ENCODE measurements at places on chromosomes 2 and 18.

DNA sequence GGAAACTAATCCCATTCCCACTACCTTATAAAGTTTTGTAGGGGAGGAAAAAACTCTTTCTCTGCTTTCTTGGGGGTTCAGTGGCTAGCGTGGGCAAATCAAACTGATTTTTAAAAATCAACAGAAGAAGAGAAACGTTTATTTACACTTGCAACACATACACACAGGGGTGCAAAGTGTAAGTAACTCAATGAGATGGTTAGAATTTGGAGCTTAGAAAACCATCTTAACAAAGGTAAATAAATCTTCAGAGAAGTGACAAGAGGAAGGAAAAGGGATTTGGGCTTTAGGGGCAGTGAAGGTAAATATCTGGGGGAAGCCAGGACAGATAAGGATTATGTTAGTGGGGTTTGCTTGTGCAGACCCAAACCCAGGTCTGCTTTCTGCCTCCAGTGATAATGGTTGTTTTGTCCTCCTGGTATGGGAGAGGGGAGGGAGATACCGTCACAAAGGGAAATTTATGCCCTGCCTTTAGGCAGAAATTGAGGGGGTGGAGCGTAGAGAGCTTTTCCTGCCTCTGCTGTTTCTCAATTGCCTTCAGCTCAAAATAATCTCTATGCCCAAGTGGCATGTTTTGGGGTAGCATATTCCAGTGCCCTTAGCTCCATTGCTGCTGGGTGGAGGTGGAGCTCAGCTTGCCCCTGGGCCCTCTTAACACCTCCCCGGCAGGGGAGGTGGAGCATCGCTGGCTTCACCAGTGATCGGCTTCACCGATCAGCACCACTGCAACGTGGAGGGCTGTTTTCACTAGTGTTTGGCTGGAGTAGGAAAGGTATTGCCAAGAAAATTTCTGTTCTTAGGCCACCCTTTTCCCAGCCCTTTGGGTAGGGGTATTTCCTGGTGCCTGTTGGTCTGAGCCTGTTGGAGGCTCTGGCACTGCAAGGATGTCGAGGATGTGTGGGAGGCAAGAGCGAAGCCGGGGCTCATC, 92.2 kb downstream of the TEX51 start:
- DNase-seq: no peak

GRCh38 chr2:161571051-161571429, 53.2 kb upstream of the SLC4A10 start:
- no peak for DNase-seq

DNA sequence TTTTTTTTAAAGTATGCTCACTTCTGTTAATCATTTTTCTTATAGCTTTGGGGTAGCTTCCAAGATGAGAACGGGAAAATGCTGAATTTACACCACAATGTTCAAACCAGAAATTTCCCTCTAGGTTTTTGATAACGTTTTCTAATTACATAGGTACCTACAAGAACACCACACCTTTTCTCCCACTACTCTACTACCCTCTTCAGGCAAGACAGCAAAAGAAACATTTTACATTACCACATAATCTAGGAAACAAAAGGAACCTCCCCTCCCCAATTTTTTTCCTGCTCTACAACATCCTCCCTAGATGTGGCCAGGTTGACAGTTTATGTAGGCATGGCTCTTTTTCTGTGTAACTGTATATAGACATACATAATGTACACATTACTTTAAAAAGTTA, 32.4 kb downstream of the NDUFAF7 start:
- DNase-seq: no peak

DNA sequence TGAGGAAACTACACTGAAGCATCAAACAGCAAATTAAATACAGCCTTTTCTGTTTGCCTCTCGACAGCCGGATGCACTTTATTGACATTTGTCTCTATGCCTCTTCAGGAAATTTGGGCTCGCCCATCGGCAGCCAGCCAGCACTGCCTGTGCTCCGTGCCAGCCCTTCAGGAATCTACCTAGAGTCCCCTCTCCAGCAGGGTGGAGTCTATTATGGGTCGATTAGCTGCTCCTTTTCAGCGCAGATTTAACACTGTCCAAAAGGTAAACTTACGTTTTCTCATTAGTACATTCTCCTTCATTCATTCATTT, 91.5 kb downstream of the MYCN start:
- DNase-seq: no peak

DNA sequence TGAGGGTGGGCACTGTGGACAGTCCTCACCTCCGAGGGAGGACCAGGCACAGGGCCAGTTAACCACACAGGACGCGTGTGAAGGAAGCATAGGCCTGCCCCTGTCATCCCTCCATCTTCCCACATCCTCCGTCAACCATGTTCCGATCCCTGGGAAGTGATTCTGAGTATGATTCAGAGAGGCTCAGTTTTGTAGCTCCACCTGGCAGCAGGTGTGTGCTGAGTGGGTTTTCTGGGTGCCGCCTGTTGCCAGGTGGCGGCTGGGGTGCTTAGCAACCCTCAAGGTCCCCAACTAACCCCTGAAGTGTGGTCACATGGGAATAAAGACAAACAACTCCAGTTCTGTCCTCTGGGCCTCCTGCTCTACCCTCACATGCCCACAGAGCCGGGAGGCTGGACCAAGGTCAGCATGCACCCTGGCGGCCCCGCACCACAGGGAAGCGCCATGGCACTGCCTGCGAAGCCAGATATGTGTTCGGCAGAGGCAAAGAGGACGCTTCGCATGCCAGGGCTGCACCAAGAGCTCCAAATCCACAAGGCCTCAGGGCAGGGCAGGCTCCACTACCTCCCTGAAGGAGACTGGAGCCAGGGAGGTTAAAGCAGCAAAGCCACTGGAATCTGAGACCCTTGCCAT, 60.0 kb downstream of the ADCY3 start:
- DNase-seq: no peak

DNA sequence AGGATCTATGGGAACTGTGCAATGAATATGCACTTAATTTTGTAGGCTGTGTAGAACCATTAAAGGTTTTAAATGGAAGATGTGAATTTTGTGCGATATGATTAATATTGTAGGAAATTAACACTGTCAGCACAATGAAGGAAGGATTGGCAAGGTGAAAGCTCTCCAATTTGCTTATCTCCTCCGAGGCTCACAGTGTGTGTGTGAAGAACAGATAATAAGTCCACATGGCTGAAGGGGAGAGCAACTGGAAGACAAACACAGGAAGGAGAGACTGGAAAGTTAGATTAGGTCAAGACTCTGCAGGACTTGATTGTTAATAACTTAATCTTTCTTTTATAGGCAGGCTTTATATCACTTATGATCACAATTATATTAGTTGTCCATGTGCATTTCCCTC, 269.7 kb upstream of the VRK2 start:
- no peak for DNase-seq

DNA sequence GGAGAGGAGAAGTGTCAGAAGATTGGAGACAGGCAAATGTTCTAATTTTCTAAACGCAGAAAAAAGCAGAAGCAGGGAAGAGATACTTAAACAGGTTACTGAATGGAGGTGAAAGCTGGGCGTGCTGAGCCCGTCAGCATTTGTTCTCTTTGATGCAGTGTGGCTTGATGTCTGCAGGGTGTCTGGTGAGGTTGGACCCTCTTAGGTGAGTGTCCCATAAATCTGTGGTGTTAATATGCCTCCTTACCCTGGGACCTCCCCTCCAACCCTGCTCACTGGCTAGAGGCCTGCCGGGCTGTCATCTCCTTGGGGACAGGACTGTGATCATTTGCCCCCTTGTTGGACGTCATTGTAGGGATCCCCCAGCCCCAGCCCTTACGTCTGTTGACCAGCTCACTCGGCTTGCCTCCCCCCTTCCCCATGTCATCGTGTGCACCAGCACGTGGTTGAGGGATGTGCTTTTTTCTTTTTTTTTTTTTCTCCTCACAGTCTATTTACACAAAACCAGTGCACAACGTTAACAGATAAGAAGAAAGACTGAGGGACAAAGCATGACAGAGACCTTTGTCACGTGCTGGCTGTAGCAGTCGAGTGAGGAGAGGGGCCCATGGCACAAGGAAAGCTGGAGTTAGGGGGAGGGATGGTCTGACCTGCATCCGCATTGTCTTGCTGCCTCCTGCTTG, 56.4 kb downstream of the NCK2 start:
- DNase-seq: no peak

GRCh38 chr2:28395334-28396061, 2.8 kb downstream of the FOSL2 start:
- DNase-seq: no peak

Data from T-helper 2 cell treated with Interferon-gamma antibody and Interleukin-4, amounts not matched to agents 5 μg/mL and 100 μg/mL, for 36 hours (primary cell).